ENCODE measurements at places on chromosomes 13 and 19.

DNA sequence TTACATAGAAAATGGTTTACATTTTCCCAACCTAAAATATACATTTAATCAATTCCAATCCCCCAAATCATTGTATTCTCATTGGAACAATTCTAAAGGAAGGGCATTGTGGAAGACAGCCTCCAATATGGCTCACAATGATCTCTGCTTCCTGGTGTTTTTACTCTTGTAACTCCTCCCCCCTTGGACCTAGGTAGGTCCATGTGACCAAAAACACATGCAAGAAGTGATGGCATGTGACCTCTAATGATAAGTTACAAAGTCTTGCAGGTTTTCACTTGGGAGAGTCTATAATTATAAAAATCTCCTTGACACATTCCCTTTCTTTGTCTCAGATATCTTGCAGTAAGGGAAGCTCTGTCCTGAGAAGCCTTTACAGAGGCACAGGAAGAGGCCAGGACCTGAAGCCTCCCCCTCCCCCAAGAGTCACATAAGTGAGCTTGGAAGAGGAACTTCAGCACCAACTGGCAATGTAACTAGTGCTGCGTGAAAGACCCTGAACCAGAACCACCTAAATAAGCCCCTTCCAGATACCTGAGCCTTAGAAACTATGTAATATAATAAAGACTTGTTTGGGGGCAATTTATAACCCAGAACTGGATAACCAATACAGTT, 816.2 kb upstream of the ATXN8OS start:
- no peak for DNase-seq

DNA sequence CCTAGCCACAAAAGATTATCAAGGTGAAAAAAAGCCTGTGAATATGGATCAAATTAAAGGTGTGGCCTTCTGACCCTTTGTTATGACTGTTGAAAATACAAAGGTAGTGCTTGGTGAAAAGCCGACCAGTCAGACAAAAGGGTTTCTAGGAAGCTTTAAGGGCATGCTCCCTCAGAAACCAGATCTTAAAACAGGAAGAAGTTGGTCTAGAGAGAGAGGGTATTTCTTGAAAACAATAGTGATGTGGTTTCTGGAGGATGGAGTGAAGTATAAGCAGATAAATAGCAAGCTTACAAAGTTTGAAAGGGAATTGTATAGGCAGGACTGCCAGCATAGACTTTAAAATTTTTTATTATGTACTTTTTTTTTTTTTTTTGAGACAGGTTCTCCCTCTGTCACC, 5.0 kb upstream of the EID2 start:
- no peak for DNase-seq

- DNase-seq = no peak
These were observed 102.5 kb downstream of the COL4A2 start for GRCh38 chr13:110409581-110409992.

GRCh38 chr13:22862478-22862877, 318.3 kb upstream of the SGCG start:
- no peak for DNase-seq

GRCh38 chr19:8526345-8527091, 12.6 kb upstream of the ZNF414 start:
- no peak for DNase-seq

DNA sequence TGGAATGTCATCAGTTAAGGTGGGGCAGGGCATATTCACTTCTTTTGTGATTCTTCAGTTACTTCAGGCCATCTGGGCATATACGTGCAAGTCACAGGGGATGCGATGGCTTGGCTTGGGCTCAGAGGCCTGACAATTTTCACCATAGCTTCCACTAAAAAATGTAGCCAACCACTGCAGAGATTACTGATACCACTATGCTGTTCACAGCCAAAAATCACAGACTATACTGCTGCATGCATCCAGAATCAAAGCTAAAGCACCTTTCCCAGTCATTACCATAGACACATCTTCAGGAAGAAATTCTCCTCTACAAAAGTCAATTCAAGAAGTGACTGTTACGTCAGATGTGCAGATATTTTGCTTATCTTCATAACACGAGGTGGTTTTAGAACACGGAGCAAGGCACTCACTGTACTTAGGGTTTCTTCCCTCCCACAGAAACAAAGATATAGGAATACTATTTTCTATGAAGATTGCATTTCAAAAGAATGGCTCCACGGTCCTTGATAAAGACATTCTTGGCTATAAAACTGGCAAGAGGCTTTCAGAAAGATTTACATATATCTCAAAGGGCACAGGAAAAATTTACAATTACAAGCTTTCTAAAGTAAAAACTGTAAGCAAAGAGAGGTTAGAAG, 1556.6 kb upstream of the PRR20A start:
- DNase-seq = no peak

- DNase-seq = no peak
These were observed 45.6 kb upstream of the C13orf42 start for GRCh38 chr13:51156648-51157047.

Measured in AML-193 (cell line).